Activated effector memory CD4-positive, alpha-beta T cell treated with anti-CD3 and anti-CD28 coated beads, Interleukin-2, amount 50 U/mL, for 16 hours (primary cell): ENCODE measurements at places on chromosomes 2 and 18.

DNA sequence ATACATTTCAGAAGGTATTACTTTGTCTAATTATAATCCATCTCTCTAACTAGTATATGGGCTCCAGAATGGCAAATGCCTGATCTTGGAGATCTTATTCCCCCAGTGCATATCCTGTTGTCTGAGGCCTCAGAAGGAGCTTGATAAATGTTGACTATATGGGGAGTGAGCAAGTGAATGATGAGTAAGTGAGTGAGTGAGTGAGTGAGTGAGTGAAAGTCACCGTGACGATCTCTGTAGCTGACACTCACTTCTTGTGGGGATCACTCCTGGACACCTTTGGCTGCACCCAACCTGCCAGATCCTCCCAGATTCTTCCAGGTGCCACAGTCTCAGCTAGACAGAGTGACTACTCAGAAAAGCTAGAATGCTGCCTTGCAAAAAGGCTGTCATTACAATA lies 2.8 kb downstream of the XDH start:
- DNase-seq: no peak

GRCh38 chr2:85597241-85597640 lies 1.7 kb downstream of the RNF181 start:
- DNase-seq: no peak

- DNase-seq: no peak
Measured at GRCh38 chr2:99478632-99479031, 11.2 kb downstream of the REV1 start.

DNA sequence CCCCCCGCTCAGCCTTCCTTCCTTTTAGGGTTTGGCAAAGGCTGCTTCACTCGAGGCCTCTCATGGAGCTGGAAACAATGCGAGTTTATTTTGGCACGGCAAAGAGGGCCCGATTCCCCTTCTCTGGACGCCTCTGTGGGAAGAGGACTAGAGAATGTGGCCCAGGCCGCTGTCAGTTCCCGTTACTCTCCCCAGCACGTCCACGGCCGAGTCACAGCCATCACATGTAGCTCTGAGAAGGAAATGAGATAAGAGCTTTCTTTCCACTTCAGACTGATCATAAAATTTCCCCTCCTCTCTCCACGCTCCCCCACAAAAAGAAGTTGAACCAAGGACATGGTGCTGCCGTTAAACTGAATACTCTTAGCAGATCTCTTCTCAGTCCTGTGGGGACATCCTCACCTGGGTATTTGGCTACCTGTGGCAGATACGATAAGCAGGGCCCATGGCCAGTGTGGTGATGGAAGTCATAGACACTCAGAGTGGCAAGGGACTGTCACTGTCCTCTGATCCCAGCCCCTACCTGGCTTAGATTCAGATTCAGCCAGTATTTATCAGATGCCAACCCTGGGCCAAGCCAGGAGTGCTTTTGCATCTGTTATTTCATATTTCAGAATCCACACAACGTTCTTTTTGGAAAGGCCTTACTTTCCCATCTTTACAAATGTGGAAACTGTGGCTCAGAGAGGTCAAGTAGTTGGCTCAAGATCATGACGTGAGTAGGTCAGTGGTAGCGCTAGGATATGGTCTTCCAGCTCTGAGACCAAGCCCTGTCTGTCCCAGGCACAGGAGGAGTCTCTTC lies 101.2 kb downstream of the MCFD2 start:
- no peak for DNase-seq

GRCh38 chr2:170123593-170123992 lies 54.4 kb upstream of the MYO3B start:
- DNase-seq: no peak

DNA sequence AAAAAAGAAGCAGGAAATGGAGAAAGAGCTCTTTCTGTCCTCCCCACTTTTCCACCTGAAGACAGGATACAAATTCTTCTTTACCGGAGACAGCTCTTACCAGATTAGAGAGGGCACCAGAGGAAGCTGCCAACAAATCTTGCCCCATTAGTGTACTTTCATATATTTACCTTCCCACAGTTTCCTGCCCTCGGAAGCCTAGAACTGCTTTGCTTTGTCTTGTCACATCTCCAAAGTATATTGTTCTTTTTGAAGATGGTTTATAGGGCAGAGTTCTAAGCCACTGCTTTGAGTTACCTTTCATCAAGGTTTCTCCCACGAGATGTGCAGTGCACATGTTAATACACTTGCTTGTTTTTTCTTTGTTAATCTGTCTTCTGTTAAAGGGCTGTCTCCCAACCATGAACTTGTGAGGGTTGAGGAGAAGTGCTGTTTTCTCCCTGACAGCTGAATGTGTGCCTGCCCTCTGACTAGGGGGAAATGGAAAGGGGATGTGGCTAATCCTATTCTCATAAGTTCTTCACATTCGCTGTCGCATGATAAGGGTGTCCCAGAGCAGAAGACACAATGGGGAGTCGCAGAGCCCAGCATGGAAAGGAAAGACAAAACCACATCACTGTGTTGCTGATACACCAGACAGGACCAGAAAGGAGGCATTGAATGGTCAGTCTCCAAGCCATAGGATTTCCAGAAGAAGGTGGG lies 24.2 kb downstream of the CENPA start:
- DNase-seq: no peak

- DNase-seq: no peak
Measured at GRCh38 chr2:228927028-228928010, 343.8 kb downstream of the PID1 start.

DNA sequence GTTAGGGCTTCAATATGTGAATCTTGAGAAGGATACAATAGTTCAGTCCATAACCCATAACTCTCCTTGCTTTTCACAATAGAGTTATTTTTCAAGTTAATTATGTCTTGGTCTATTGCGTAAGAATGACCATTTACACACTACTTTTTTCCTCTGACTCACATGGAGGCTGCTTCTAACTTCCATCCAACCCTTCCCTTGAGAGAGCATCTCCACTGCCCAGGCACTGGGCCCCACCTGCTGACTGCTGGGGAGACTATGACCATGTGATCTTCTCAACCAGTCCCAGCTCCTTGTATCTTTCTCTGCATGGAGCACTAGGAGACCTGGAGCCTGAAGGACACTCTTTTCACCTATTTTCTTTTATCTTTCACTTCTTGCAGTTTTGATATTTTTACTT lies 251.5 kb downstream of the GPD2 start:
- no peak for DNase-seq

DNA sequence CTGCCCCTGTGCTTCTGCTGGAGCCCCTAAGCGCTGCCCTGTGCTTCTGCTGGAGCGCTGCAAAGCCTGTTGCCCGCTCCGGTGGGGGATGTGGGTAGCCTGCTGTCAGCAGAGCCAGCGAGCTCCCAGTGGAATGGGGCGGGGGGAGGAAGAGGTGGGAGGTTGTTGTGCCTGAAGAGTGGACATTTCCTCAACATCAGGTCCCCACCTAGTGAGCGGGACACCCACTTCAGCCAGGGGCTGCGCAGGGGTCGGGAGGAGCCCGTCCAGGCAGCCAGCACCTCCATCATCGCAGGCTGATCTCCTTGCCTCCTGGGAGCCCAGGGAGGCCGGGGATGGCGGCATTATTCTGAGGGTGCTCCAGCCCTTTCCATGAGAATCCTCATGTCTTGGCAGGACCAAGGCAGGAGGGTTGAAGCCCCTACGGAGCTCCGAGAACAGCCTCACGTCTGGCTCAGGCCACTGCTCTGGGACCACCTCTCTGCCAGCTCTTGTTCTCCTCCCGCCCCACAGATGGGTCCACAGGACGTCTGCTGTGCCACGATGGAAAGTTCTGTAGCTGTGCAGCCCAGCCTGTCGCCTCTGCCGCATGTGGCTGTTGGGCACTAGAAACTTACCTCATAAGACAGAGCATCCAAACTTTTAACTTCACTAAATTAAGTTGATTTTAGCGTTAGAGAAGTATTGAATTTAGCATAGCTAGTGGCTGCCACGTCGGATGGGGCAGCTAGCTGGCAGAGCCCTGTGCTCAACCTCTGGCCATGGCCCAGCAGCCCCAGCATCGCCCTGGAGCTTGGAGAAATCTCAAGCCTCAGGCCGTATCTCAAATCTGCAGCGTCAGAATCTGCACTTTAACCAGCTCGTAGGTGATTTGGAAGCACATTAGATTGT lies 1.9 kb upstream of the ALLC start:
- no peak for DNase-seq

GRCh38 chr2:24828238-24828996 lies 35.2 kb downstream of the CENPO start:
- no peak for DNase-seq

GRCh38 chr2:227653419-227653818 lies 13.2 kb upstream of the SCYGR5 start:
- no peak for DNase-seq

- DNase-seq: no peak
Measured at GRCh38 chr2:215933151-215933550, 80.2 kb downstream of the MREG start.

DNA sequence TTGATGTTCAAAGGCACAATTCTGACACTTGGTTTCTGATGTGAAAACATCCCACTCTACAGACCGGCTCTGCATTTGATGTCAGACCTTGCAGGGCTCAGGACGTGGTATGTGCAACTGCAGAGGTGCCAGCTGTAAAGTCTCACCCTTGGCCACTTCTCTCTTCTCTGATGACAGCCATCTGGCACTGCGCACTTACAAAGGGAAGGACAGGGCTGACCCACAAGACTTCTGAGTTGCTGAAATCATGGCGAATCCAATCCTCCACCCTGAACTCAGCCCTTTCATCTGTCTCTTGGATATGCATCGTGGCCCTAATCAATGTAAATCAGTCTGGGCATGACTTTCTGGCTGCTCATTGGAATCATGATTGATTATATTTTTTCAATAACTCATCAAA lies 82.5 kb downstream of the SEPTIN10 start:
- peak; percentile 38 for DNase-seq

- no peak for DNase-seq
Measured at GRCh38 chr2:240601831-240602160, 15.3 kb downstream of the CAPN10 start.

GRCh38 chr18:79356435-79356834 lies 39.3 kb upstream of the NFATC1 start:
- DNase-seq: no peak

DNA sequence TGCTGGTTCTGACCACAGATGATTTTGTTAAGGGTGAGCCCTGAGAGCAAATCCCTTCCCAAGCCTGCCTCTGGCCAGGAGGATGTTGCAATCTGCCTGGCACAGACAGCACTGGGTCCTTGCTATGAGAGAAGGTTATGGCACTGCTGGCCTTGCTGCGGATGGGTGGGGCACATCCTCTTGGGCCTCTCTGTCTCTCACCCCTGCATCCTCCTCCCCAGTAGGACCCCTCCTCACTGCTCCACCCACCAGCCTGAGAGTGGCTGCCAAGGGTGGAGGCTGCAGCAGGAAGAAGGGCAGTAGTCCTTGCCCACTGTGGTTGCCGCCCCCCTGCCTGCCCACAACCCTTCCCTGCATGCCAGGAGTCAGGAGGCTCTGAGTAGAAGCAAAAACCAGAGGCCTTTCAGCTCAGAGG lies 180.9 kb downstream of the ZBTB7C start:
- DNase-seq: no peak

GRCh38 chr18:51110073-51110797 lies 80.2 kb downstream of the SMAD4 start:
- peak; percentile 88 for DNase-seq

- no peak for DNase-seq
Measured at GRCh38 chr2:37934591-37935513, 9.8 kb downstream of the RMDN2 start.

- no peak for DNase-seq
Measured at GRCh38 chr2:69798290-69798908, 31.1 kb upstream of the GMCL1 start.

DNA sequence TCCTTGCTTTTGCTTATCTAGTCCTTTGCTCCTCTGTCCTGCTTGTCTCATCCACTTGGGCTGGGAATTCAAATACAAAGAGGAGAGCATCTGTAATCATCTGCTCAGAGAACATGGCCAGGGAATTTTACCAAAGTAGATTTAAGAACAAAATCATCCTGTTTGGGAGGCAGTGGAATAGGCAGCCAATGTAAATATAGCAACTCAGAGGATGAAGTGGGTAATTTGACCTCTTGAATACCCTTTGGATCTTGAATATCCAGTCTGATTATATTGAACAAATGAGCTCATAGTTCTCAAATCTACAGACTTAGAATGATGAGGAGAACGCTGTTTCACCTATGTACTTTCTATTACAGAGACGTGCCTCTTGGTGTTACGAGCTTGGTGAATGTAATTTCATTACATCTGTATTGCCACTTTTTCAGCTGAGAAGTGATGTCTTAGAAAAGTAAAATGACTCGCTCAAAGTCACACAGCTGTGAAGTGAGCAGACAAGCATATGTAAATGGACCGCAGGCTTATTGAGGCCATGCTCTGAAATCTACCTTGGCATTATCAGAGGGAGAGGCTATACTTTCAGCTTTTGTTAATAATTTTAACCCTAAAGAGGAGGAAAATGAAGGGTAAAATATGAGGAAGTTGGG lies 266.3 kb downstream of the MTX2 start:
- DNase-seq: no peak

DNA sequence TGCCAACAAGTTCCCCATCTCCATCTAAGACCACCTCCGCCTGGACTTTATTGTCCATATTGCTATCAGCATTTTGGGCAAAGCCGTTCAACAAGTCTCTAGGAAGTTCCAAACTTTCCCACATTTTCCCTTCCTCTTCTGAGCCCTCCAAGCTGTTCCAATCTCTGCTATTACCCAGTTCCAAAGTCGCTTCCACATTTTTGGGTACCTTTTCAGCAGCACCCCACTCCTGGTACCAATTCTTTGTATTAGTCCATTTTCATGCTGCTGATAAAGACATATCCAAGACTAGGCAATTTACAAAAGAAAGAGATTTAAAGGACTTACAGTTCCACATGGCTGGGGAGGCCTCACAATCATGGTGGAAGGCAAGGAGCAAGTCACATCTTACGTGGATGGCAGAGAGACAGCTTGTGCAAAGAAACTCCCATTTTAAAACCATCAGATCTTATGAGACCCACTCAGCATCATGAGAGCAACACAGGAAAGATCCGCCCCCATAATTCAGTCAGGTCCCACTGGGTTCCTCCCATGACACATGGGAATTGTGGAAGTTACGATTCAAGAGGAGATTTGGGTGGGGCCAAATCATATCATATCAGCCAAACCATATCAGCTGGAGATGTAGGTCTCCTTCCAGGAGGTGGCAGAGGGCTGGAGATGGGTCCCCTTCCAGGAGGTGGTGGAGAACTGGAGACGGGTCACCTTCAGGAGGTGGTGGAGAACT lies 19.8 kb upstream of the TXNDC2 start:
- no peak for DNase-seq

GRCh38 chr2:72133721-72134407 lies 13.8 kb downstream of the CYP26B1 start:
- DNase-seq: peak; percentile 59

- no peak for DNase-seq
Measured at GRCh38 chr18:48006415-48007175, 76.1 kb upstream of the SMAD2 start.

DNA sequence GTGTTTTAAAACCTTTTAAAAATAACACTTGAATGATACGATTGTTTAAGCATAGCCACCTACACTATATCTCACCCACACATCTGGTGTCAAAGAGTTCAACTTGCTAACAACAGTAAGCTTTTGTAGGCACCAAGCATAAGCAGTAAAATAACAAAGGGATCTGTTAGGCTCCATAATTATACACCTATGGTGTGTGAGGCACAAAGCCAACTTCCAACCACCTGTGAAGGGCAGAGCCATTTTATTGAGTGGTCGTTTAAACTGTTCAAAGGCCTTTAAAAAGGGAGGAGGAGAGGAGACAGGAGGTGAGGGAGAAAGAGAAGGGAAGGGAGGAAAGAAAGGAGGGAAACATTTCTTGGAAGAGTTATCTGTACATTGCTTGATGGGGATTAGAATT lies 27.9 kb downstream of the NEMP2 start:
- DNase-seq: no peak

- DNase-seq: peak; percentile 78
Measured at GRCh38 chr2:85750587-85751575, 2.9 kb upstream of the ATOH8 start.

GRCh38 chr2:25957743-25958142 lies 24.6 kb downstream of the KIF3C start:
- no peak for DNase-seq
